ENCODE measurements at places on chromosomes 16 and 17. TPM values are rescaled to one million over a fixed set of nuclear protein-coding genes. Genes with fewer than 3 reads are reported as not detected.

The NLRP1 gene
- total RNA-seq: 17.6 TPM

The LLGL2 gene
- total RNA-seq: not detected

The CETP gene
- total RNA-seq: not detected

The GGNBP2 gene
- 46.5 TPM for total RNA-seq

All from subcutaneous preadipocyte (primary cell).